ENCODE measurements at places on chromosomes 1 and 21.

GRCh38 chr1:157499521-157499920, 52.8 kb downstream of the FCRL5 start:
- no peak for DNase-seq

GRCh38 chr1:216765346-216766300, 42.4 kb upstream of the ESRRG start:
- DNase-seq = no peak

- DNase-seq = no peak
Observed at GRCh38 chr1:241308471-241308870, 48.5 kb downstream of the RGS7 start.

DNA sequence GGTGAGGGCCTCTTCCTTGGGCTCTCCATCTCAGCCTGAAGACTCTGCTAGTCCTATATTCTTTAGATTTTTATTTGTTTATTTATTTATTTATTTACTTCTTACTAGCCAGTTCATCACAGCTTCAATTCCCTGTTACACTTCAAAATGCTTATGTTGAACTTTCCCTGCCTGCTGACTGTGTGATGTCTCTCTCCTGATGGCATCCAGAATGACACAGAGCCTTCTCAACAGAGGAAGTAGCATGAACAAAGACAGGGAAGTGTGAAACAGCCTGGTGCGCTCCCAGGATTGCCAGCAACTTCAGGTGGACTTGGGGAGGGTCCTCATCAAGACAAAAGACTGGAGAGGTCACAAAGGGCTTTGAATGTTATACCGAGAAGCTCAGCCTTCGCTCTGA, 4.3 kb upstream of the IPO13 start:
- no peak for DNase-seq

GRCh38 chr21:46368533-46369285, 44.8 kb downstream of the PCNT start:
- no peak for DNase-seq

- no peak for DNase-seq
Observed at GRCh38 chr1:21778405-21778727, 4.6 kb downstream of the USP48 start.

DNA sequence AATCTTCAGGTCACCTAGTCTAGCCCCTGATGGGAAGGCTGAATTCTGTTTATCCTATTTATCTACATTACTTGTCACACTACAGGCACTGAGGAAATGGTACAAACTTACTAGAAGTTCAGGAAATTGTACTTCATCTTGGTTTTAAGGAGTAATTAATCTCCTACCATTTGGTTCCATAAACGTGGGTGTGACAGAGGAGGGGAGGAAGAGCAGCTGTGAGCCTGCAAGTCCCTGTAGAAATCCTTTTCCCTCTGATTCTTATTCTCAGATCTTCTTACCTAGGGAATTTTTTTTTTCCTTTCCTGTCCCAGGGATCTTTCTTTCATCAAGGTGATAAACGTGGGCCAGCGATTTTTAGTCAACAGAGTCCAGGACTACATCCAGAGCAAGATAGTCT, 14.1 kb downstream of the PFKFB2 start:
- no peak for DNase-seq

- DNase-seq = no peak
Observed at GRCh38 chr1:168263130-168263529, 17.5 kb upstream of the TBX19 start.

DNA sequence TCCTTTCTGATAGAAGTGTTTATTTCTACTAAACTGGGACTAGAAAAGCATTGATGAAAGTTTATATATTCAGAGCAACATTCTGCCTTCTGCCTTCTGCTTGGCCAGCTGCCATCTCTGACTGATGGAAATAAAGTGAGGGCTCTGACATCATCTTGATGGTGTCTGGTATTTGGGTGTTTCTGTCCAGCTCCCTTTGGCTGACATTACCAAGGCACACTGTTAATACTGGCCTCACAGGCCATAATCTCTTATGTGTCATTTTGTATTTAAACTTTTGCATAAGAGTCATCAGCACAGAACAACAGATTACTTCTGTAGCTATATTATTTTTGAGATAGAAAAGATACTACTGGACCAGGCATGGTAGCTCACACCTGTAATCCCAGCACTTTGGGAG, 216.9 kb downstream of the RYR2 start:
- no peak for DNase-seq

Measured in H9 (cell line).